ENCODE measurements at places on chromosomes 2 and 18.

DNA sequence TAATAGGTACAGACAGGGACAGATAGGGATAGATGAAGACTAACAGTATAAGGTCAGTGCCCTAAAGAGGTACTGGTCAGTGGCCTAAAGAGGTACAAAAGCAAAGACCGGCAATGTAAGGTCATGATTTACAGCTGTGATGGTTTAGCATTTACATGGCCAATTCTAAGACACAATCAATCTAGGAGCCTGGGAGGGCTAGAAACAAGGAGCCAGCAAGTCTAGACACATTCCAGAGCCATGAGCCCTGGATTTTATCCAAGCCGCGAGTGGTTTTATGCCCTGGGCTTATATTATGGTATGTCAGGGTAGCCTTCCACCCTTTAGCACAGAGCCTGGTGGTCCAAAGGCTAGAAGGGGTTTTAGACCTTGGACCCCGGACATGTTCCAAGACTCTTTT lies 124.2 kb downstream of the CBLN2 start:
- DNase-seq = no peak

DNA sequence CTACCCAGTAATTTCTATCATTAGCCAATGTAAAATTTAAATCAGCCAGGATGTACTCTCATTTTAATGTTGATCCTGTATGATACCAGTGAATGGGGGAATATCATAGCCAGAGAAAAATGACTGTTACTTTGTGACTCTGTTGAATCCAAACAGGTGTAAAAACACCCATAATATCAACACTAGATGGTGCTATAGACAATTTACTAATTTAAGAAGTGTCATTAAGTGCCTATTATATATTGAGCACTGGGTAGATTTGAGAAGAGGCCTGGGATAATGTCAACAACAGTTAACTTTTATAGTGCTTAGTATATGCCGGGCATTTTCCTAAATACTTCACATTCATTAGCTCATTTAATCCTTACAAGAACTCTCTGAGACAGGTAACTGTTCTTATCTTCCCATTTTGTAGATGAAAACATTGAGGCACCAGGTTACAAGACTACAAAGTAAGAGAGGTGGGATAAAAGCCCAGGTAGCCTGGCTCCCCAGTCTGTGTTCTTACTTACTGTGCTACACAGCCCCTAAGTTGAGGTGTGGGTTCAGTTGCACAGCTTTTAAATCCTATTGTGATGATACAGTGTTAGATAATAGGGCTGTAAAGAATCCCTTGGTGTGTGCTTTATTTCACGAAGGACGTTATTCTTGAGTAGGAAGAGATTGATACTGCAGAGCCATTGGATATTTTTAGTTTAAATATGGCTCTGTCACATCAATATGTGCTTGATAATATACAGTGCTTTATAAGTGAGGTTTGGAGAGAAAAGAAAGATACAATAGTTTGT lies 325.5 kb downstream of the AGPS start:
- no peak for DNase-seq

DNA sequence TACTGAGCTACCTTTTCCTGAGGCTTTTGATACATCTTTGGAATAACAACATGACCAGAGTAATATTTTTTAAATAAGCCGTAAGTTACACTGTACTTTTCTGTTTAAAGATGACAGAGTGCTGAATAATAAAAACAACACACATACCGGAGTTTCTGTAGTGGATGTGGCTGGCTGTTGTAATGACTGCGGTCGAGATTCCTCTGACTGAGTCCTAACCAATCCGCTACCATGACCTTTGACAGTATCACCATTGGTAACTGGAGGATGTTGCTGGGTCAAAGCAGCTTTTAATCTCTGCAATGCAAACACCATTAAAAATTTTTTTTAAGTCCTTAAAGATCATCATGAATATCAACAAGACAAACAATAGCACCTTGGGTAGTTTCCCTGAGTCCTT lies 70.7 kb downstream of the ATF2 start:
- no peak for DNase-seq

- no peak for DNase-seq
Measured at GRCh38 chr2:109522063-109522374, 91.7 kb downstream of the SEPTIN10 start.

- no peak for DNase-seq
Measured at GRCh38 chr18:35890323-35890722, 82.2 kb upstream of the RMP24 start.

DNA sequence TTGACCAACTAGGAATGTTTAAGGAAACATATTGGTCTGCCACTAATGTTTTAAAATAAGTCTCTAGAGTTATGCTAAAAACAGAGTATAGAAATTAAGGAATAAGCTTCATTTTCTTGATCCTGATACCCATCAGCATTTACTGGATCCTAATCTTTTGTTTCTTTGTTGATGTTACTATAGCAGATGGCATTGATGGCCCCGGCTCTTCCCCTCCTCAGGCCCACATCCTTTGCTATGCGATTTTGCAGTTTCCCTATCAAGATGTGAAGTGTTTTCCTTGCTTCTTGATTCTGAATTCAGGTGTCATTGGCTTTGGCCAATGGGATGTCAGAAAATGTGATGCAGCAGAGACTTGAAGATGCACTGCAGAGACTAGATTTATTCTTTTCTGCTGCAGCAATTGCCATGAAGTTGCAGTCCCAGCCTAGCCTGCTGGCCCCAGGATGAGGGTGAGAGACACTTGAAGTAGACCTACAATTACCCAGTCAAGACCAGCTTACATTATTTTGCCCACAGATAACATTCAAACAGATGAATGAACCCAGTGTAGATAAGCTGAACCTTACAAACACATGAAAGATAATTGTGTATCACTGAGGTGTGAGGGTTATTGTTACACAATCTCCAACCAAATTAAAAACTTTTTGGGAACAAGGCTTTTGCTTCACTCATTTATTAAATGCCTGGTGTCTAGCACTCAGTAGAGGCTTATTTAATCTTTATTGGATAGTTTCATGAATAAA lies 115.2 kb upstream of the ITGA4 start:
- no peak for DNase-seq

- DNase-seq = no peak
Measured at GRCh38 chr2:65922794-65923193, 490.4 kb upstream of the SPRED2 start.

GRCh38 chr2:182826064-182826463 lies 40.4 kb downstream of the FRZB start:
- no peak for DNase-seq

DNA sequence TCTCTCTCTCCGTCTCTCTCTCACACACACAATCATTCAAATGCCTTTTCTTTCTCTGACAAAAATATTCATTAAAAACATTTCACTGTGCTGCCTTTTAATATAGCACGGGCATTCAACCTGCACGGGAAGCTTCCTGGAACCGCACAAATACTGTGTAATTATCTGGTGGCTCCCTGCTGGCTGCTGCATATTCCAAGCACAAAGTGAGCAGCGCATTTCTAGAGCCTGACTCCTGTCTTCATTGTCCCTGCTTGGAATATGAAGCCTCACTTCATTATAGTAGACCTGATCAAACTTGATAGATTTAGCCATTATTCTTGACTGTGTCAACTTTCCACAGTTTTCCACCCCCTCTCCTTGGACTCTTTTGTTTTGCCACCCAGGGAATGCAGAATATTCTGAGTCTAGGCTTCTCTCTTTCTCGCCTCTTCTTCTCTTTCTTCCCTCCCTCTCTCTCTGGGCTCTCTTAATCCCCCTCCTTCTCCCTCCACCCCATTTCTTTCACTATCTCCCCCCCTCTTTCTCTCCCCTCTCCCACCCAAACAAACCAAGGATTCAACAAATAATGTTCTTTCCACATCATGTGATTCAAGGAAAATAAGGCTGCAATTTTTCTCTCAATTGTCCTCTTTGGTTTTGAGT lies 672.1 kb upstream of the FANCL start:
- peak; percentile 27 for DNase-seq

DNA sequence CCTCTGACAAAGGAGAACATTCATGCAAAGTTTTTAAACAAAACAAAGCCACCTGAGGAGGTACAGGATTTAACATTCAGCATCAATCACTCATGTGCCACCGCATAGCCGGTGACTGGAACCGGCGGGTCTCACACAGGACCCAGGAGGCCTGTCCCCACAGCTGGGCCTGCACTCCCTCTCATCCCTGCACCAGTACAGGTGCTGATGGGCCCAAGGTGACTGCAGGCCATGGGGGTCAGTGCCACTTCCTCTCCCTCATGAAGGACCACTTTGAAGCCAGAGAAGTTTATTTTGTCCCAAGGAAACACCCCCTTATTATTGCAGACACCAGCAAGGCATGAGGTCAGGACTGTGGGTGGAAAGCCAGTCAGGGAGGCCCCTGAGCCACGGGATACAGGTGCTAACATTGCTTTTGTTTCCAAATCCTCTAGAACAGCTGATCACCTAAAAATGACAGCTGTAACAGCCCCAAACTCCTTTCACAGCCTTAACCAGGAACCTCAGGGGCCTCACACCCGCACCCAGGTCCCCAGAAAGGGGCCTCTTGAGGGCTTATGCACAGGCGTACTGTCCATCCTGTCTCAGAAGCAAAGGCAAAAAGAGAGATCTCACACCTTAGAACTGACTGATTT lies 14.0 kb downstream of the PARD6G start:
- no peak for DNase-seq

DNA sequence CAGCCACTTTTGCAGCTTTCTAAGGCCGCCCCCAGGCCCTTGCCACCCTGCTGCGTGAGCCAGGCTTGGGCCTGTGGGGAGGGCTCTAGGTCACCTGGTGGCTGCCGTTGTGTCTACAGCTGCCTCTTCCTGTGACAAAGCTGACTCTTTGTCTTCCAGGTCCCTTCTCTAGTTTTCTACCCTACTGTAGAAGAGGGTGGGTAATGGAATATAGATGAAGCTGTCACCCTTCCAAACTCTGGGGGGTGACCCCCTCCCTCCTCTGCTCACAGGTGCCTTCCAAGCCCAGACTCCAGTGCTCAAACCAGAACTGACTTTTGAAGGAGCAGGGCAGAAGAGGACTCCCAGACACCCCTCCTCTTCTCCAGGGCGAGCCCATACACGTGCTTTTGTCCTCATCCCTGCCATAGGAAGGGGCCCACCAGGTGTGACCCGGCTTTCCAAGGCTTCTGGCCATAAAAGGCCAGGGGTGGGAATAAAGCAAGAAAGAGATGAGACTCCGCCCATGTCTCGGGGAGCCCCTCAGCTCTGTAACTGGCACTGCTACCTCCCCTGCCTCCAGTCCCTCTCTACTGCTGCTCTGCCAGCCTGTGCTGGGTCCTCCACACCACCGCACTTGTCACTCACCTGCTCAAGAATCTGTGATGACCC lies 17.9 kb upstream of the SDC1 start:
- peak; percentile 54 for DNase-seq

GRCh38 chr2:21454839-21455238 lies 331.1 kb downstream of the TDRD15 start:
- DNase-seq = no peak

DNA sequence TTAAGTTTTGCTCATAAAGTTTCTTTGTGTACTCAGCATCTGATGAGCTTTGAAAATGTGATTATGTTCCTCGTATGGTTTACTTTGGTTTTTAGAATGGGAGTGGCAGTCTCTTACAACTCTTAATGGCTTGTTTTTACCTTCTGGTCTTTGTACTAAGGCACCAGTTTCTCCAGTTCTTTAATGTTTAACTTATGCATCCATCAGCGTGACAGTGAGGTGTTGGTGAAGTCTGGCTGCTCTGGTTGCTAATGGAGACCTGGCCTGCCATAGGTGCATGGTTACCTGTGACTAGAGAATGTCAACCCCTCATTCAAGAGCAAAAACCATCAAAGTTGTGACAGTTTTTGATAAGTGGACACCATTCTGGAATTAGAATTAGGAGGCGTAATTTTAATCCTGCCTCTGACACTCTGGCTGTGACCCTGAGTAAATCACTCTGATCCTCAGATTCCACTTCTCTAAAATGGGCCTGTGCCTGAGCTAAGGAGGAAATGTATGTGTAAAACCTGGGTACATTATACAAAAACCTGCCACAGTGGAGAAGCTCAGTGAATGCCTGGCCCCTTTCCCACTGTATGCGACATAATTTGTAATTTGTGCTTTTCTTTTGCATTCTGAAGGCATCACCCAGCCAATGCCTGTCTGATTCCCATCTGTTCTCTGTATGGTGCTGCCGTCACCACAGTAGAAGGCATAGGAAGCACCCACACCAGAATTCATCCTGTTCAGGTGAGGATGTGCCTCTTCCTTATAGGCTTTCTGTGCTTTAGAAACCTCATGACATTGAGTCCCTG lies 11.2 kb downstream of the AOX1 start:
- DNase-seq = no peak

DNA sequence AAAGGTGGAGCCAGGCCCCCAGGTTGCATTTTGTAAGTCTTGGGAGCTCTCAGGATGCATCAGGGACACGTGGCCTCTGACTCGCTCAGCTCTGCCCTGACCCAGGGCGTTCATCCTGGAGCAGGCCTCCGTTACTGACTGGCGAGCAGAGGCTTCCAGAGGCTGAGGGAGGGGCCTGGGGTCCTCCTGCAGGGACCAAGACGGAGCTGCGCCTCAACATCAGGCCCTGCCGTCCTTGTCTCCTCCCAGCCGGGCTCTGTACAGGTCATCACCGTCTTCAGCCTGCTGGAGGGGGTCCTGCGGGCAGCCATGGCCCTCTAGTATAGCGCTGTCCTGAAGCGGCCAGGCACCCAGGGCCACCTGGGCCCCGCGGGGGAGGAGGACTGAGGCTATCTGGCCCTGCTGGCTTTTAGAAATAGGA lies 10.2 kb upstream of the ALPP start:
- DNase-seq = no peak

DNA sequence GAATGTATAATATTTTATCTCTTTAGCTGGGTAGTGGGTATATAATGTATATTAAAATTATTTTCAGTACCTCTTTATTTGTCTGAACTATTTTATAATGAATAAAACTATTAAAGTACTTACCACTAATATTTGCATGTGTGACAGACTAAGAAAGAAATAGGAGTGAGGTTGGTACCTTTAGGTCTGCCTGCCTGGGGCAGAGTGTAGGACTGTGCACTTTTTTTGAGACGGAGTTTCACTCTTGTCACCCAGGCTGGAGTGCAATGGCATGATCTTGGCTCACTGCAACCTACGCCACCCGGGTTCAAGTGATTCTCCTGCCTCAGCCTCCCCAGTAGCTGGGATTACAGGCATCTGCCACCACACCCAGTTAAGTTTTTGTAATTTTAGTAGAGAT lies 18.8 kb downstream of the NCOA1 start:
- no peak for DNase-seq

DNA sequence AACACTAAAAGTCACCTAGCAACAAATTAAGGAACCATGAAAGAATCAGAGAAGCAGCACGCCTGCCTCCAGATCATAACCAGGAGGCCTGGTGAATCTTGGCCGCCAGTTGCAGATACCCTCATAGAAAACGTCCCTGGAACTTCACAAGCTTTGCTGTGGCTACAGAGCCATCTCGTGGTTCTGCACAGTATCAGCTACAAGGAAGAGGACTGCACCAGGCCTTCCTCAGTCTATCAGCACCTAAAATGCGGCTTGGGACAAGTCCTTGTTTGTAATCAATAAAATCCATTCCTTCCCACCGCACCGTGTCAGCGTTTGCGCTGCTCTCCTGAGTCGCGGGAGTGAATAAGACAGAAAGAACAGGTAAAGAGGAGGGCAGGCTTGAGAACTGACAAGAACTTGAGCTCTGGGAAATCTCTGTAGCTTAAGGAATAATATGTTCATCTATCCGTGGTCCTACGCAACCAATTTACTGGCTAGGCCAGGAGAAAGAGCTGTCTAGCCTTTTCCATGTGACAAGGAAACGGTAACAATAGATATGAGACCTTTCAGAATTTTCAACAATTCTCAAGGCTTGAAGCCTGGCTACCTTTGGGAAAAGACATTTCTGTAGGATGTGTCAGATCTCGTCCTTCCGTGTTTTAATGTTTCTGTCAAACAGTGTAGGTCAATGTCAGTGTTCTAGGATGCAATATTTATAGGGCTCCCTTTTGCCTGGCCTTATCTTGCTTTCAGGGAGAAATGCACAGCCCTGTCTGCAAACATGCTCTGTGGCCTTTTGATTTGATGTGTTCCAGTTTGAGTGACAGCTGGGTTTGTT lies 128.5 kb upstream of the RAB12 start:
- peak; percentile 10 for DNase-seq
